T-cell (primary cell): ENCODE measurements at places on chromosomes 13 and 19. TPM values are rescaled to one million over a fixed set of nuclear protein-coding genes. Genes with fewer than 3 reads are reported as not detected.

ZNF43 gene
- total RNA-seq, result 22.4 TPM

GAMT gene
- 18.1 TPM for total RNA-seq

- peaks cover 26% of the 10 kb centered on the region for H3K27me3 ChIP-seq
- peak within 1 kb of the TSS; percentile 85 for H3K4me3 ChIP-seq
- no peaks in the 10 kb centered on the region for H3K36me3 ChIP-seq
Observed at GRCh38 chr19:35248310-35249145, at the start of gene LSR. TSS of gene LSR (plus strand) at chr19:35249002. CDS start at chr19:35249023, 21 bp downstream.

DNA sequence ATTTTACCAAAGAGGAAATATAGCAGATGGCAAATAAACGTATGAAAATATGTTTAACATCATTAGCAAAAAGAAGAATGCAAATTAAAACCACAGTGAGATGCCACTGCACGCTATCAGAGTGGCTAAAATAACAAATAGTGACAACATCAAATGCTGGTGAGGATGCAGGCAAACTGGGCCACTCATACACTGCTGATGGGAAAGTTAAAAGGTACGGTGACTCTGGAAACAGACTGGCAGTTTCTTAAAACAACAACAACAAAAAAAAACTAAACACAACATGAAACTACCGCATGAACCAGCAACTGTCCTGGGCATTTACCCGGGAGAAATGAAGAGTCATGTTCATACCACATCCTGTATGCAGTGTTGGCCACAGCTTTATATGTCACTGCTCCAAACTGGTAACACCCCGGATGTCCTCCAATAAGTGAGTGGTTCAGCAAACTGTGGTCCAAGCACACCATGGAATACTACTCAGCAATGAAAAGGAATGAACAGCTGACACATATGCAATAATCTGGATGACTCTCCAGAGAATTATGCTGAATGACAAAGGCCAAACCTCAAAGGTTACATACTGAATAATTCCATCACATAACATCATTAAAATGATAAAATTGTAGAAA is 22.3 kb downstream of the EPS15L1 start:
- H3K4me1 ChIP-seq, result peaks cover 67% of the 10 kb centered on the region
- no peak for DNase-seq
- no peaks in the 10 kb centered on the region for H3K36me3 ChIP-seq
- no peak overlapping the region for H3K4me3 ChIP-seq
- no peaks in the 10 kb centered on the region for H3K27me3 ChIP-seq

- H3K4me3 ChIP-seq, result peak overlapping the region; percentile 99
- H3K27me3 ChIP-seq, result no peaks in the 10 kb centered on the region
- peak overlapping the region; percentile 98 for H3K27ac ChIP-seq
- peaks cover 9% of the 10 kb centered on the region for H3K36me3 ChIP-seq
- peak; percentile 87 for DNase-seq
Observed at GRCh38 chr19:47273313-47274070, 1.2 kb upstream of the INAFM1 start.

DNA sequence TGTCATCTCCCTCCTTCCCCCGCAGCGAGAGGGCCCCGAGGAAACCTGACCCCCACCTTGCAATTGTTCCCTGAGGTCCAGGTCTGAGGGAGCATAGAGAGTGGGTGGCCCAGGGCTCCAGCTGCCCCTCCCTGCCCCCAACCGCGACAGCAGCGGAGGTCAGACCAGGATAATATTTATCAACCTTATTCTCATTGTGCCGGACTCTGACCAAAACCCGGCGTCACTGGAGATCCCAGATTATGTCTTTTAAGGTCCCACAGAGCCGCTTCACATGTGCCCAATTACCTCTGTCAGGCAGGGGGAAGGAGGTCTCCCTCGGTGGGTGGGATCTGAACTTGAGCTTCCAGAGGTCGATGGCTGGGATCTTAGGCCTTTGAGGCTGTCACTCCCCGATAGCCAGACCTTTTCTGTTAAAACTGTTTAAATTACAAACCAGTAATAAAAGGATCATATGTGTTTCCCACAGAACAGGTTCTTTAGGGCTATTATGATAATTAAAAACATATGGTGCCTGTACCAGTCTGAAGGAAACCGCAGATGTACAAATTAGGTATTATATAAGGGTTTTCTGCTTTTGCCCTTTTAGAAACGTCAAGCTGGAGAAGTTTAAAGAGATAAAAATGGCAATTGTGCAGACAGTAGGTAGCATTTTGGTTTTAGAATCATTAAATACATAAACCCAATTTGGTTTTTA is 195.5 kb downstream of the ZNF536 start:
- no peaks in the 10 kb centered on the region for H3K36me3 ChIP-seq
- no peak for DNase-seq
- no peaks in the 10 kb centered on the region for H3K4me1 ChIP-seq

ZFR2 gene
- 1.4 TPM for total RNA-seq

DNA sequence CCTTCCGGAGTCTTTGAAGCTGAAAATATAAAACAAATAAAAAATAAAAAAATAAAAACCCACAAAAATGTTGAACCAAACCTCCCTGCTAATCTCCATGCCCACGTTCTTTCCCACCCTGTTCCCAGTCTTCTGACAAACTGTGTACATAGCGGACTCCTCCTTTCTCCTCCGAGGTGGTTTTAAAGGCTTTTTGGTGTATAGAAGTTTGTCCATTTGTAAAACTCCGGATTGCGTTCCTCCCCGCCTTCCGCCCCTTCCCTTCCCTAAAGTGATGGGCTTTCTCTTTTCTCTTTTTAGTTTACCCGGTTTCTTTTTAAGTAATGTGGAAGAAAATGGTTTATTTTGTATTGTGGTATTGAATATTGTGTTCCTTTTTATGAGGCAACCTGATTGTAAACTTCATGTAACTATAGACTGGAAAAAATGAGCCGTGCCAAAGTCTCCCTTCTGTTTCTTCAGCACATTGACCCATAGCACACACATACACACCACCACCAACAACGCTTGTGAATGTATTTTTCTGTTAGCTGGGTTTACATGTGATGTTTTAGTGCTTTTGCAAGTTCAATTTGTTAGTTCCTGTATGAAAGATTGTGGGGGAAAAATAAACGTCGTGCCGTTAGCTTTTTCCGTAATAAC is 4.4 kb downstream of the ZIC2 start:
- H3K4me3 ChIP-seq, result no peak overlapping the region
- peaks cover 53% of the 10 kb centered on the region for H3K4me1 ChIP-seq
- peaks cover 86% of the 10 kb centered on the region for H3K27me3 ChIP-seq
- no peaks in the 10 kb centered on the region for H3K36me3 ChIP-seq
- no peak for DNase-seq
- no peak overlapping the region for H3K27ac ChIP-seq
